ENCODE measurements at places on chromosomes 5 and 9.

GRCh38 chr5:57552033-57552432 lies 69.4 kb upstream of the ACTBL2 start:
- DNase-seq, result no peak

DNA sequence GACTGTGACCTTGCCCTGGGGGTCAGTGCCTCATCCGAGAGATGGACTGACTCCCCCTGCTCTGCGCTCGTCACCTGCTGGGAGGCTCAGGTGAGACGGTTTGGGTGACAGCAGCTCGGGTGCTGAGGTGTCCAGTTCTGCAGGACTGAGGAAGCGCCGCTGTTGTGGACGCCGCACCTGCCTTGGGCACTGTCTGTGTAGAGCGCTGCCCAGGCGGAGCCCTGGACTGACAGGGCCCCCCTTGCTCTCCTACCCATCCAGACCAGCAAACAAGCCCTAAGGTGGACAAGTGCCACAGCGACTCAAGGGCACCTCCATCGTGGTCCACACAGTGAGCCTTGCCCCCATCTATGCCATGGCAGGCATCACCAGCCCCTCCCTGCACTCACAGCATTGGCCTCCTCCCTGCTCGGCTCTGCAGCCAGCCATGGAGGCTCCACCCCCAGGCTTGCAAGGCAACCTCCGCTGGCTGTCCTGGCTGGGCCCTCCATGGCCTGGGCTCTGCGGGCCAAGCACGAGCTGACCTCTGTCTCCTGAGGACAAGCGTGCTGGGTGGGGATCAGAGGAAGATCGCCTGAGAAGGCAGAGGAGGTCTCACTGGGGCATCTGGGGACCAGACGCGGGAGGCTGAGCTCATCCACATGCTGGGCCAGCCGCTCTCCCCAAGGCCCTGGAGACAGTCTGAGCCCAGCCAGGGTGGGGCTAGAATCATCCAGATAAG lies 87.1 kb upstream of the COL5A1 start:
- no peak for DNase-seq

DNA sequence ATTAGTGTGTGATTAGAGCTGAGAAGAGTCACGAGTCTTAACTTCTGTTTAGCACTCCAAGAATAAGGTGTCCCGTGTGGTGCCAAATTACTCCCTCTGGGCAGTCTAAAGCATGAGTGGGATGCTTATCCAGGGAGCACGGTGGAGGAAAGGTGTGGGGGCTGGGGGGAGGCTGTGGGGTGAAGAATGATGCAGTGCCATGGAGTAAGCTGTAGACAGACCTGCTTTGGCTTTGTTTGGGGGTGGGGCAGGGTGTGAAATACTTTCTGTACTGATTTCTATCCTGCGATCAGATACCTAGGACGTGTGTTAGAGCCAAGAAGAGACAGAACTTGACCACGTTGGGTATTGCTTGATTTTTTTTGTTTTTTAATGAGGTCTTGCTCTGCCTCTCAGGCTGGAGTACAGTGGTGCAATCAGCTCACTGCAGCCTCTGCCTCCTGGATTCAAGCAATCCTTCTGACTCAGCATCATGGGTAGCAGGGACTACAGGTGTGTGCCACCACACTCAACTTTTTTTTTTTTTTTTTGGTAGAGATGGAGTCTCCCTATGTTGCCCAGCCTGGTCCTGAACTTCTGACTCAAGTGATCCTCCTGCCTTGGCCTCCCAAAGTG lies 232.8 kb downstream of the MAN2A1 start:
- no peak for DNase-seq

GRCh38 chr5:84430079-84430478 lies 45.4 kb upstream of the EDIL3 start:
- no peak for DNase-seq

- no peak for DNase-seq
Observed at GRCh38 chr9:35688558-35689541, 875 bp downstream of the TPM2 start.

DNA sequence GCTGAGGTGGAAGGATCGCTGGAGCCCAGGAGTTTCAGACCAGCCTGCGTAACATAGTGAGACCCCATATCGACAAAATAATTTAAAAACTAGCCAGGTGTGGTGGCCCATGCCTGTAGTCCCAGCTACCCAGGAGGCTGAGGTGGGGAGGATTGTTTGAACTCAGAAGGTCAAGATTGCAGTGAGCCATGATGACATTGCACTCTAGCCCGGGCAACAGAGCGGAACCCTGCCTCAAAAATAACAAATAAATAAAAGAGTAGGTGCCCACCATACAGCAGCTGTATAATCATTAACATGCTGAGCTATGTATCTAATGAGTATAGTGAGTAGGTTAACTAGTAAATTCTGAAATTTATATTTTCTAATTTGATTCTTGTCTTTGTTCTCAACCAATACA lies 11.0 kb upstream of the ATP6V0E1 start:
- no peak for DNase-seq

GRCh38 chr9:82560036-82560435 lies 502.9 kb downstream of the RASEF start:
- no peak for DNase-seq

- no peak for DNase-seq
Observed at GRCh38 chr9:36345103-36345846, 54.8 kb downstream of the RNF38 start.

- DNase-seq, result no peak
Observed at GRCh38 chr5:170795154-170795553, 11.6 kb downstream of the GABRP start.

DNA sequence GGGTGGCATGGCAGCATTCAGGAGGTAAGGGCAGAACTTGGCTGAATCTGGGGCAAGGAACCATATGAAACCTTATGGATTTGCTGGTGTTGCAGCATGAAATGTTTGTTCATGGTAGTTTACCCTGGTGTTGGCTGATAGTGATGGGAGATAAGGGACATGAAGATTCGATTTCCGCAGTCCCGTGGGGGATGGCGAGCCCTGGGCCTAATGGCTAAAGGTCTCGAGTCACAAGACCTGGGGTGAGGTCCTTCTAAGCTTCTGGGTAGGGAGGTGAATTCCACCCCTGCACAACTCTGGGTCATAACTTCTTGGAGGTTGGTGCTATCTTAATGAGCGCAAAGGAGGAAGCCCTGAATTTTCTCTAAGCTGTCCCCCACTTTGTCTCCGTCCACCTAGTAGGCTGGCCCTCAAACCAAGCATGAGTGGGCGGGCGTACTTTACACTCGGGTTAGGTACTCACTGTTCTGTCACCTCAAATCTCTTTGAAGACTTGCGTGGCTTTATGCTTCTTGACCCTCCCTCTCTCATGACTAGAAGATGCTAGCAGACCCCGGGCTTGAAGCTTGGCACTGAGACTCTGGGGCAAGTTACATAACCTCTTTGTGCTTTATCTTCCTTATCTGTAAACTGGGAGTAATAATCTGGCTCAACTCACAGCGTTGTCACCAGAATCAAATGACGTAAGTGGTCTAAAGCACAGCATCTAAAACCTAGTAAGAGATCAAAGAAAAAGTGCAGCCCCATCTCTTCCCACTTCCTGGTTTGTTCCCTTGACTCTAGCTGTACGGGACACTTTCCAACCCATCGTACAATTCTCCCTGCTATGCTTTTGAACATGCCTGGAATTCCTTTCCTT lies 72.5 kb downstream of the BASP1 start:
- no peak for DNase-seq

DNA sequence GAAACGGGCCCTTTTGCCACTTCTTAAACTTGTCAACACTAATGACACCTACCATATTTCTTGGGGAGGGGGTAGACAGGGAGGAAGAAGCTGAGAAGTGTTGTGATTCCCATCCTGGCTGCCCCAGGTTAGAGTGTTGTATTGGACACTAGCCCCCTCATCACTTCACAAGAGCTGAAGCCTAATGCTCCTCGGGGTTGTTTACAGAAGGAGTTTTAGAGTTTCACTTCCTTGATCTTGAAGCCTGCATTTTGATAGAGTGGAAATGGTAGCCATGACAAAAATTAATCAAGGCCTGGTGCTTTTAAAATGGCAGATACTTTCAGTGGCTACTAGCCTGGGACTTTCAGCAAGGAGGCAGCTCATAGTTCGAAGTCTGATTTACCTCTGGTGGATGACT lies 11.0 kb upstream of the FAM120AOS start:
- no peak for DNase-seq

DNA sequence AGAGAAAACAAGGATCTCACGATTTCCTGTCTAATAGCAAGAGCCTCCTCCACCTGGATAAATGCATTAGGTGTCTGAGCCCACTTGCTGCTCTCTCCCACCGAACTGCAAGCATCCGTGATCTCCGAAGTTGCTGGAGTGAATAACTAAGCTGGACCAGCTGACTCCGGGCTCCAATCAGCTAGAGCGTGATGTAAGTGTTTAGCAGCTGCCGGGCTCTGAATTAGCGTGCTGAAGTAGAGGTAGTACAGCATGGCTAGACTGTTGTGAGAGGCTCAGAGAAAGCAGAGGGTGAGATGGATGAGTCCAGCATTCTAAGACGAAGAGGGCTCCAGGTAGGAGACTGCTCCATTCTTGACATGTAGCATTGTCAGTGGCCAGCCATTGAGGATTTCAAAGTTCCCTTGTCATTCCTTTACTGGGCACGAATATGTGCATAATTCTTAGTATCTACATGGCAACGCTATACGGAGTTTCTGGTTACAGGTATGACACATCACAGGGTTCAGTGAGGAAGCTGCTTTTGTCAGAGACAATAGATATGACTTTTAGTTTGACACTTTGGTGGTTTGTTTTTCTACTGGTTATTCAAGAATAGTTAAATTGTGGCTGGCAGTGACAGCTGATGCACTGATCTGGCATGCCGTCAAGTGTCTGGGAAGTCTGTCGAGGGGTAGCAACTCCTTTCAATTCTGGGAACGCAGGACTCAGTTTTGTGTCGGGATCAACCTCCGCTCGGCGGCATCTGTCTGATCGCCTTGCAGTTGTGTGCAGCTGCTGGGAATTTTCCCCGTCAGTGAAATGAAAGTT lies 232.6 kb downstream of the MAST4 start:
- peak; percentile 57 for DNase-seq

DNA sequence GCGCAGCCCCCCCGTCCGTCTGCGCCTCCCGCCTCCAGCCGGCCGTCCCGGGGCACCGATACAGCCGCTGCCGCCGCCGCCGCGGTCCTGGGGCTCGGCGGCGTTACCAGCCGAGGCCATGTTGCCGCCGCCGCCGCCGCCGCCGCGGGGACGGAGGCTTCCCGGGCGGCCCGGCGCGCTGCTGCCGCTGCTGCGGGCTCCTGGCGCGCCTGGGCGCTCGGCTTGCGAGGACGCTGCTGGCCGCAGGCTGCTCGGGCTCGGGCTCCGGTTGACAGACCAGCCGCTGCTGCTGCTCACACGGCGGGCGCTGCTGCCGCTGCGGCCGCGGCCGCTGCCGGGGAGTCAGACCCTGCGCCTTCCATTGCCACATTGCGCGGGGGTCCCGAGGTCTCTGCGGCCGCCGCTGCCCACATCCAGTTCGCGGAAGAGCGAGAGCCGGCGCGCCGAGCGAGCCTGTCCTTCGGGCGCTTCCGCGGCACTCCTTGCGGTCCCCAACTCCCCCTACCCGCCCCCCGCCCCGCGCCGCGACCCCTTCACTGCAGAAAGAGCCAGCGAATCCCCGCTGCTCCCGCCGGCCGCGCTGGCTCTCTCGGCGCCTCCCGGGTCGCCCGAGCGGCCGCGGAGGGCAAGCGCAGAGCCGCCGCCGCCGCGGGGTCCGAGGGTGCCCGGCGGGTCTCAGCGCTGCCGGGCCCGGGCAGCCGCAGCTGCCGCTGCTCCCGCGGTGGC lies 8.4 kb downstream of the PTCH1 start:
- DNase-seq, result peak; percentile 19

GRCh38 chr5:139156814-139157213 lies 41.4 kb downstream of the SIL1 start:
- DNase-seq, result no peak
